Cortex of kidney (tissue), 1 donor: ENCODE measurements at places on chromosomes 16 and 17.

DNA sequence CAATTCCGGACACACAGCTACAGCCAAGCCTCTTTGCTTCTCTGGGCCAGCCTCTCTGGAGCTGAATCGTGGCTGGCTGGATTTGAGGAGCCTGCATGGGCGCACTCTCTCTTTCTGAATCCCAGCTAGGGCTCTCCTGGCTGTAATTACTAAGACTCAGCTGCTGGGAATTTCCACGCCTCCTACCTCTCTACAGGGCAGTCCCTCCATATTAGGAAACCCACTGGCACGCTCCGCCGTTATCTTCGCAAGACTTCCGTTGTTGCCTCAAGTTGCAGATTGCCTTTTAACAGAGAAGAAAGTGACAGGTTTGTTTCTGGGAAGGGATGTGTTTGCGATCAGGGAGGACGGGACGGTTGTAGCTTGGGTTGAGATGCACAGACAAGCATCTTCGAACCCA, 188.4 kb upstream of the NLRP1 start:
- no peak for DNase-seq

DNA sequence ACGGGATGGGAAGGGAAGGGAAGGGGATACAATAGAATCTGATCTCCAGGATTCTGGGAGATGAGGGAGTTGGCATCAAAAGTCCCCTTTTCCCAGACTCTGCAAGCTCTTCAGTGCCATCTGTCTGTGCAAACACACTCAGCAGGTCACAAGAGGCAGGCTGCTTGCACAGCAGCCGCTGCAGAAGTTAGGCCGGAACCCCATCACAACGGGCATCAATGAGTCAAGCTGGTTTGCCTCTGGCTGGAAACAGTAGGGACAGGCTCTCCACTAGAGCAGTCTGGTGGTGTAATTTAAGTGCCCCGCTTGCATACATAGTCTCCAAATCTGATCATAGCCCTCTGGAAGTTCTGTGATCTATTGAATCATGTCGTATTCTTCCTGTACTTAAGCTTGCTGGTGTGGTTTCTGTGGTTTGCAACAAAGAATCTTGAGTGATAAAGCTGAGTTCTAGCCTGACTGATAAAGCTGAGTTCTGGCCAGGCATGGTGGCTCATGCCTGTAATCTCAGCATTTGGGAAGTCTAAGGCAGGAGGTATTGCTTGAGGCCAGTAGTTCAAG, 33.7 kb upstream of the KDM8 start:
- no peak for DNase-seq

DNA sequence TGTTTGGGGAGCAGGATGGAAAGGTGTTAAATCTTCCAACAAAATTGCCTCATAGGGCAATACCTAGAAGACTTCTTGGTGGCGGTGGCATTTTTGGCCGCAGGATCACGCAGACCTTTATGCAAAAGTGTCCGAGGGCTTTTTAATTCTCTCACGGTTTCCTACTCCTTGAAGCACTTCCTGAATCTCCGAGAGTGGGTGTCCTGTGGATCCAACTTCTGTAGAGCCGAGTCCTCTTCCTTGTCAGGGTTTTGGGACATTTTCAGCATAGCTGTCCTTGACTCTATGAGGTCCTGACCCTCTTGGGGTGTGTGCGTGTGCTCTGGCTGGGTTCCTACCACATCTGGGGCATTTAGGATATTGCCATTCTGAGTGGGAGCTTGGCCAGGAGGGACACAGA, 31.7 kb downstream of the IL21R start:
- DNase-seq: no peak

DNA sequence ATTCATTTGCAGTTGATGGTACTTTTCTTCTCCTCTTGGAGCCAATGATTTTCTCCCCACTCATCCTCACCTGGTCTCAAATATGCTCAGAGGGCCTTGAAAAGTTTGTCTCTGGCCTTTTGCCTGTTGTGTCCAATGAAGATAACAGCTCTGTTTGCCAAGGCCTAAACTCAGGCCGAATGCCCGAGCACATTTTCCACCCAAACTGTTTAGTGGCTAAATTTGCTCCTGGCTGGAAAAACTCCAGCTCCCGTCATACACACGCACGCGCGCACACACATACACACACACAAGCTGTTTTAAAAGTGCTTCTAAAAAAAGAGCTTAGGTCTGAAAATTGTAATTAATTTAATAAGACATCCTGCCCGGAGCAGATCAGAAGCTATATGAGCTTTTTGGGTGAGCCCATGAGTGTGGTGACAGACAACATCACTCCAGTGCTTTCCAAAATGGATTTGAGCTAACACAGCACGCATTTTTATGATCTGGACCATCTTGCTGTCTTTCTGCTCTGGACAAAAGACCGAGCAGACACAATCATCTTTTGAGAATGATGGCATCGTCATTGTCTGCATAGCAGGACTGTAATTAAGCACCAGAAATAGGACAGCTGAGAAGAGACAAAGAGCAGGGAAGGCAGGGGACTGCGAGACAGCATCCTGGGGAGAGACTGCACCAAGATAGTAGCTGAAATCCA, 48.9 kb downstream of the IRX6 start:
- DNase-seq: no peak

DNA sequence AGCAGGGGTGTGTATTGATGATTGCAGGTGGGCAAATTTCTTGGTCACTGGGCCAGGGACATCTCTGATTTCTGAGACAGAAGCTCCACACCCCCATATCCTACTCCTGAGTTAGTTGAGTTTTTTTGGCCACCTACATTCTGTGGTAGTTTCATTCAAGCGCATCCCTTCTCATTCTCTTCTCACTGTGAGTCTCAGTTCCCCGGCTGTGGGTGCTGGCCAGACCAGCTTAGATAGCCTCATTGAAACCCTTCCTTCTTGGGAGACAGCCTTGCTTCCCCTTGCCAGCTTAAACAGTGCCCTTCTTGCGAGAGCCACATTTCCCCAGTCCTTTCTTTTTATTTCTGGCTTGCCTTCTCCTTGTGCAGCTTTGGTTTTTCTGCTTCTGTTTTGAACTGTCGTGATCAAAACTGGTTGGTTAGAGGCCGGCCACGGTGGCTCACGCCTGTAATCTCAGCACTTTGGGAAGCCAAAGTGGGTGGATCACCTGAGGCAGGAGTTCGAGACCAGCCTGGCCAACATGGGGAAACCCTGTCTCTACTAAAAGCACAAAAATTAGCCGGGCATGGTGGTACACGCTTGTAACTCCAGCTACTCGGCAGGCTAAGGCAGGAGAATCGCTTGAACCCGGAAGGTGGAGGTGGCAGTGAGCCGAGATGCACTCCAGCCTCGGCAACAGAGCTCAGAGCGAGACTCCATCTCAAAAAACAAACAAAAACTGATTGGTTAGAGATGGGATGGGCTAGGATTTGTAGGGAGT, 2.8 kb downstream of the GPT2 start:
- DNase-seq: no peak

DNA sequence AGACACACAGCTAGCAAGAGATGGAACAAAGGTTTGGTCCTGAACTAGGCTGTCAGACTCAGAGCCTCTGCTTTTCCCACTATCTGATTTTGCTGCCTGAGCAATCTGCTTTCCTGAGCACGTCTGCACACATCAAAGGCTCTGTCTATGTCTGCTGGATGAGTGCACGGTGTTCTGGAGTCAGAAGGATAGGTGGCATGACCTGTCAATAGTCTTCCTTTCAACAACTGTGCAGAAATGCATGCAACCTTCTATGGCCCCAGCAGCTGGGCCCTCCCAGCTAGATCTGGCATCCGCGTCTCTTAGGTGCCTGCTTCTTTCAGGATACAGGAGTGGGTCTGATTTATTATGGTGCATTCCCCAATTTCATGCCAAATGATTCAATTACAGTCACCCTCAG, 138.3 kb downstream of the UTP18 start:
- DNase-seq: no peak

GRCh38 chr16:1794221-1794871, 841 bp upstream of the IGFALS start:
- no peak for DNase-seq

- DNase-seq: no peak
Measured at GRCh38 chr17:41539979-41540701, 12.0 kb upstream of the KRT19 start.

GRCh38 chr17:3033248-3033640, 30.2 kb downstream of the OR1D5 start:
- DNase-seq: no peak

DNA sequence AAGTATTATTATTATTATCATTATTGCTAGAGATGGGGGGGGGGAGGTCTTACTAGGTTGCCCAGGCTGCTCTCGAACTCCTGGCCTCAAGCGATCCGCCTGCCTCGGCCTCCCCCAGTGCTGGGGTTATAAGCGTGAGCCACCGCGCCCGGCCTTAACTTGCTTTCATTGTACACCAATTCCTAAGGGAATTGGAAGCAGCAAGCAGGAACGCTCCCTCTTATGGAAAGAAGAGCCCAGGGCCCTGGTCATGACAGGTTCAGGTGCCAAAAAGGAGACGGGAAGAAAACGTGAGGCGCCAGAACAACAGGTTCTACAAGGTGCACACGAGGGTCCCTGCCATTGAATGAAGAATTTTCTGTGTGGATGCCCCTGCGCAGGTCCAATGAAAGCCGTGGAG, 540 bp upstream of the RPL38 start:
- no peak for DNase-seq

DNA sequence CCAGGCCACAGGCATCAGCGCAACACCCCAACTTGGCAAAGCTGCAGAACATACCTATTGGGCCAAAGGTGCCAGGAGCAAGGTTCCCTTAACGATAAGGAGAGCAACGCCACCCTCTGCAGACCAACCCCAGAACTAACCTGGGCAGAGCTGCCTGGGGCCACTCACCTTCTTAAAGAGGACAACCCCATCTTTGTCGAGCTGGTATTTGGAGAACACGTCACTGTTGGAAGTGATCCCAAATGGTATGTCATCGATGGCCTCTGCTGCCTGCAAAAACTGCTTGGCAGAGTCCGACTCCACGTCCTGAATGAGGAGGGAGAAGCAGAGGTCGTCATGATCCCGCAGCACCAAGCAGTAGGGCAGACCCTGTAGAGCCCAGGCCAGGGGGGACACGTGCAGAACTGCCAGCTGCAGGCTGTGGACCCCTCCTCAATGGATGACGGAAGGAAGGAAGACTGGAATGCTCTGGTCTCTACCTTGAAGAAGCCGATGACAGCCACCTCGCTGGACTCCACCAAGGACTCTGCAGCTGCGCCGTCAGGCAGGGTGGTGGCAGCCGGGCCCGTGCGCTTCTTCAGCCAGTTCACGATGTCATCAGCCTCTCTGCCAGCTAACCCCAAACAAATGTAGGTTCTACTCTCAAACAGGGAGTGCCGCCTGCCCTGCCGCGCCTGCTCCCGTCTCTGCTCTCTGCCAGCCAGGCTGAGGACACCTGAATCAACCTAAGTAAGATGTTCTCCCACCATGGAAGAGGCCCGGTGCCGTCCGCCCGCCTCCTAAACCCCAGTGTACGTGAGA, 5.2 kb downstream of the P4HB start:
- no peak for DNase-seq

- DNase-seq: no peak
Measured at GRCh38 chr16:1876468-1876867, 4.5 kb upstream of the MEIOB start.

DNA sequence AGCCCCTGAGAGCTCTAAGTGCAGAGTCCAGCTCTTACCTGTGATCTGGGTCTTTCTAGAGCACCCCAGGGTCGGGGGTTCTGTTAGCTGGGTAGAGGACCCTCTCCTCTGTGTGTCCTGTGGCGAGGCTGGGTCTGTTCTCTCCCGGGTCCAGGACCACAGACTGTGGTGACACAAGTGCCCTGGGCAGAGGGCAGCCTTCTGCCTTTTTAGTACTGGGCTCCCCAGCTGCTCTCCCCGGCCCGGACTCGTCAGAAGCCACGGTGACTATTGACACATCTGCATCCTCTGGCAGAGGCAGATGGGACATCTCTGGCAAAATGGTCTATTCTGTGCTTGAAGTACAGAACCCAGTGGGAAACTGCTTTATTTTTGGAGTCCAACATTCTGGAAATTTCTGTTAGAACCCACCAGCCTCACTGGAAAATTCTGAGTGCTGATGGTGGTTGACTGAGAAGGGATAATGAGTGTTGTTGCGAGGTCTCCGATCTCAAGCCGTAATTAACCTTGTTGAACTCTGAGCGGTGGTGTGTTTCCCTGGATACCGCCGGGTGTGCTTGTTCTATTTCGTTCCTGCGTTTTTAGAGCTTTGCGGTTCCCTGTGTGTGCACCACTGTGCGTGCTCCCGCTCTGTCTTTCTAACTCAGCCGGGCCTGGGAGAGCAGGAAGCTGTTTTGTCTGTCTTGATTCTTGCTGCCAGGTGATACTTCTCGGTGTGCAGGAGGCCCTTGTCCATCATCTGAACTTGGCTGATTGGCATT, 26.0 kb upstream of the NUDT16L1 start:
- DNase-seq: no peak

DNA sequence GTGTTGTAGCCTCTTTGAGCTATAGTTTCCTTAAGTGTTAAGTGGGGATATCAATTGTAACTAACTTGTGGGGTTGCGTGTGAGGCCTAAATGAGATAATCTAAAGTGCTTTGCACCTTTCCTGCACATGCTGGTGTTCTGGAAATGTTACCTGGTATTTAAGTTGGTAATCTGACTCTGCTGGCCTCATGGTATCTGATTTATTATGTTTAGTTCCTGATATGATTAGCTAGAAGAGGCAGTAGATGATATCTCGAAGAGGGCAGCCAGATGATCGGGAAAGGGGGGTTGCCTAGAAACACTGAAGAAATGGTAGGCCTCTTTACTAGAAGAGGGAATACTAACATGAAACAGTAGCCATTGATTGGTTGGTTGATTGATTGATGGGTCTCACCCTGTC, 65.4 kb upstream of the CLEC18A start:
- no peak for DNase-seq
